ENCODE measurements at places on chromosomes 11 and 22.

DNA sequence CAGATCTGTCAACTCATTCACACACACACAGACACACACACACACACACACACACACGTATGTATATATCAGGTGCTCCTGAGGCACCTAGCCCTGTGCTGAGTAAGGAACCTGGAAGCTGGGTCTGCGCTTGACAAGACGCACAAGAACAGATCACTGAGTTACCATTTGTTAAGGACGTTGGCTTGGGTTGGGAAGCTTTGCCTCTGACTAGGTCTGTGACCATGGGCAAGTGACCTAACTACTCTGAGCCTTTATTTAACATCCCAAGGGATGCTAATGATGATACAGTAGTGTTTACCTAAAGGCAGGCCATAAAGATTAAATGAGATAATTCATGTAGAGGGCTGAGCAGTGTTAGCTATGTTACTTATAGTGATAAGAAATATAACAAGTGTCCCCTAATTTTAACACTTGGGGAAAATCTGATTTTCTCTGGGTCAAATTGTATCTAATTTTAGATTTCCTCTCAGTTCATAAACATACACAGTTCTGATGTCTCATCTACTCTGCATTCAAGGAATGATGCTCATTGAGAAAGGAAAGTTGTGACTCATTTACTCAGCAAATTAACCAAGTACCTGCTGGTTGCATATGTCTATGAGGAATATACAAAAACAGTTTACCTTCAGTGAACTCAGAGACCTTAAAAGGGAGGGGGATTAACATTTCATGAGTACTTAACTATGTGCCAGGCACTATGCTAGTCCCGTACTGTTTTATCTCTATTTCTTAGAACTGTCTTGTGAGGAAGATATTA is 13.6 kb downstream of the RNF185 start:
- DNase-seq = no peak

- no peak for DNase-seq
Observed at GRCh38 chr11:2982214-2982613, 9.9 kb downstream of the NAP1L4 start.

DNA sequence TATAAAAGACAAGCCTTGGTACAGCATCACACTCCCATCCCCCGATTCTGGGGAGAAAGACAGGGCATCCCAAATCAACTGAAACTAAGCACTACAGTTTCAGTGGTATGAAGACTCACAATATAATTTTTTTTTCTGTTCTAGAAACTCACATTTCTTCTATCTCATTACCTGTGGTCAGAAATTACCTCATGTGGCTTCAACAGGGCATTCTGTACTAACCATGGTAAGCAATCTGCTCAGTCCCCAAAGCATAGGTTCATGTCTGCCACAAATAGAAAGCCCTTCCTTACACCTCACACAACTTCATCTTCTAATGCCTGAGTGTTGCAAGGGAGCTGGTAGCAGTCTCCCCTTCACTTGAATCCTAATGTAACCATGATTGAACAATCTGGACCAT is 147.4 kb upstream of the POU2AF2 start:
- DNase-seq = no peak

DNA sequence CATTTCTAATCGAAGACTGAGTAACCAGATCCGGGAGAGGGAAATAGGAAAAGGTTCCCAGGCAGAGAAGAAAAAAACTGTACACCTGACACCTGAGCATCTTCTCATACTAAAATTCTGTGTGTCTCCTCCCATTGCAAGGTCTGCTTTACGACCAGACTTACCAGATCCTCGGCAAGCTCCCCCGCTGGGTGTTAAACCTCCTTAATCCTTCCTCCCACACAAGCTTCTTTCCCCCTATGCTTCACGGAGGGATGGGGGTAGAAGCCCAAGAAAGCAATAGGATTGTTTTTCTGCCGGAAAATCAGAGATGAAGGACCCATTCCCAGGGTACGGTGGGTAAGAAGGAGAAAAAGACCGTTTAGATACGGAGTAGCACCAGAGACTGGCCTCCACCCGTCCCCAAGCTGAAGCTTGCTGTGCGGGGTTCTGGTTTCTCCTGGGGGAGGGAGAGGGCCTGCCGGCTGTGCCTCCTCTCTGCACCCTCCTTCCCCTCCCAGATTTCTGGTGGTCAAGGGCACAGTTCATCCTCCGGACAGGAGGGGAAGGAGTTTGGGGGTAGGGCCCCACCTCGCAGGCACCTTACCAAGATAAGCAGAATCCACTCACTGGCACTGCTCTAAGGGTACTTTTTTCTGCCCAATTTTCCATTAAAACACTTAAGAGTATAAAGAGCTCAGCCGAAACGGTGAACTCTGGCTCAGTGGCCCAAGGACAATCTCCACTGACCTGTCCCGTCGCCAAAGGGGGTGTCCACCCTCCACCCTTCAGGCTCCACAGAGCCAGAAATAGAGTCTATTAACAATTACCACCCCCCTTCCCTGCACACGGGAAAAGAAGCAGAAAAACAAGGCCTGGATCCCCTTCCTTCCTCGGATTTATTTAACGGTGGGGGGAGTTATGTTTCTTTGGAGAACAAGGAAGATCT is 1.2 kb downstream of the TOB2 start:
- no peak for DNase-seq

- DNase-seq = peak; percentile 58
Observed at GRCh38 chr11:118435290-118435892, 901 bp upstream of the KMT2A start.

DNA sequence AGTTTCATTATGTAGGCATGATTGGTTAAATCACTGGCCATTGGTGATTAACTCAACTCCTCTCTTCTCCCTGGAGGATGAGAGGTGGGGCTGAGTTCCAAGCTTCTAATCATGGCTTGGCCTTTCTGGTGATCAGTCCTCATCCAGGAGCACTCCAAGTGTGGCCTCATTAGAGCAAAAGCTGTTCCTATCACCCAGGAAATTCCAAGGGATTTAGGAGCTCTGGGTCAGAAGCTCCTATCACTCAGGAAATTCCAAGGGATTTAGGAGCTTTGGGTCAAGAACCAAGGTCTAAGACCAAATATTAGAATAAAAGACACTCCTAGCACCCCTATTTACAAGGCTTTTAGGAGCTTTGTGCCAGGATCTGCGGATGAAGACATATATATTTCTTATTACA is 168.0 kb upstream of the BDNF start:
- DNase-seq = no peak

DNA sequence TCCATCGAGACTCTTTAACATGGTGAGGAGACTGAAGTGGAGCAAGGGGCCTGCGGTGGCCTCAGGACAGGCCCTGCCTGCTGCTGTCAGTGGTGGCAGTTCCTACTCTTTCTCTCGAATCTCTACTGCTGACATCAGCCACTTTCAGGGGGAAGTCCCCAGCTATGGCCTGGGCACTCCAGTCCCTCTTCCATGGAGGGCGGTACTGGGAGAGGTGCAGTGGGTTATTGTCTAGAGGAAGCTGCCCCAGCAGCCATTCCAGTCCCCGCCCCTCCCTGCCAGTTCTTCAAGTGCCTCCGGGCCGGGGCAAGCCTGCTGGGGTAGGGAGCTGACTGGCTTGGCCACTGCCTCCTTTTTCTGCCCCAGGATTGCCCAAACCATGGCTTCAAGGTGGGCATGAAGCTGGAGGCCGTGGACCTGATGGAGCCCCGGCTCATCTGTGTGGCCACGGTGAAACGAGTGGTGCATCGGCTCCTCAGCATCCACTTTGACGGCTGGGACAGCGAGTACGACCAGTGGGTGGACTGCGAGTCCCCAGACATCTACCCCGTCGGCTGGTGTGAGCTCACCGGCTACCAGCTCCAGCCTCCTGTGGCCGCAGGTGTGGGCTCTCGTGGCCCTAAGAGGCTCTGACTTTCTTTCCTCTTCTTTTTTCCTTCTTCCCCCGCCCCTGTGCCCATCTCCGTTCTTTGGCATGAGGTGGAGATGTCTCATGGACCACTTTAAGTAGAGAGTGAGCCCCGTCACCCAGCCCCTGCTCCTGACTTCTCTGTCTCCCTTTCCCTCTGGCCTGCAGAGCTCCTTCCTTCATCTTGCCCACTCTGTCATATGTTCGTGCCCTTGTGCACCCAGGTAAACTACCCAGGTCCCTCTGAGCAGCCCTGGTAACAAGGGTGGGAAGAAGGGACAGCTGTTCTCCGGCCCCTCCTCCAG is 13.7 kb downstream of the CHADL start:
- DNase-seq = no peak

DNA sequence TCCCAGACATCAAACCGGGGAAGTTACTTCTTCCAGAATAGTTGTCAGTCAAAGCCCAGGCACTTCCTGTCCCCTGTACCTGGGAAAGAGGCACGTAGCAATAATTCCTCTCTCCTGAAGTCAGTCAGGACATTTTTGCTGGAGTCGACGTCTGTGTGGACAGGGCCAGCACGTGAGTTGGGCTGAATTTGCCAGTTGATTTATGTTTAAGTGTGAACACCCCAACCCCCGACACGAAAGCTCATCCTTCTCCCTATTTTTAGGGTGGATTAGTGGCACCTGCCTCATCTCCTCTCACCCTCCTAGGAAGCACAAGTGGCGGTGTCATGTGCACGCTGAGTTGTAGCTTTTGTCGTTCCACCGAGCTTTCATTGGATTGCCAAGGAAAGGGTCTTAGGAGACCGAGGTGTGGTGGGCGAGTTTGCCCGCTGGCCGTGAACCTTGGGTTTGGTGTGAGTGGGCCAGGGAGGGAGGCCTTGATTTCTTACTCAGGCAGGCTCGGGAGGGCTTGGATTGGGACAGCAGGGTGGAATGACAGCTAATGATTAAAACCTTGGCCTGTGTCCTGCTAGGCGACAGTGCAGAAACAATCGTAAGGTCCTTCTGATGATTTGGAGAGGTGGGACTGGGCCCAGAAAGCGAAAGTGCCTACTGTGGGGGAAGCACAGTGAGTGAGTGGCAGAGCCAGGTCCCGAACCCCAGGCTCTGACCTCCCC is 87.0 kb upstream of the CRYBB3 start:
- DNase-seq = no peak

GRCh38 chr11:99937330-99937729 is 749.8 kb upstream of the ARHGAP42 start:
- DNase-seq = no peak

GRCh38 chr11:11622340-11622706 is 518 bp upstream of the GALNT18 start:
- DNase-seq = no peak

GRCh38 chr11:102591160-102591718 is 33.9 kb downstream of the MMP20 start:
- no peak for DNase-seq

DNA sequence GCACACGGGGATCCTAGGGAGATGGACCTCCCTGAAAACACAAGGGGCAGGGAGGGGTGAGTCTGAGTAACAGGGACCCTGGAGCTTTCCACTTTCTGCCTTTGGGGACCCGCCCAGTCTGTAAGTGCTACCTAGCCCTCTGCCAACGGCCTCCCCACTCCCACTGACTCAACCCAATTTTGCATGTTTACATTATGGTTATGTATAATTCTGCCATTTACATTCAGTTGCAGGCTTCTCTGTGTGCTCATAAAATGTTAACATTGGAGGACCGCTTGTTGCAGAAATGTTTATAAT is 105.8 kb downstream of the DSCAML1 start:
- no peak for DNase-seq

Measured in amygdala (tissue), 56 donors.